Bronchial smooth muscle cell (primary cell): ENCODE measurements at places on chromosomes 5 and 9. TPM values are rescaled to one million over a fixed set of nuclear protein-coding genes. Genes with fewer than 3 reads are reported as not detected.

Gene GARIN3
- total RNA-seq: not detected in 2 replicates

Gene SPINK7
- total RNA-seq: not detected in 2 replicates

Gene GPRIN1
- total RNA-seq: 1.8 and 3.2 TPM in 2 replicates

Gene FBLL1
- total RNA-seq: 0.26 and 0.79 TPM in 2 replicates

Gene SYK
- total RNA-seq: under 0.01 TPM in 1 of 2 replicates, not detected in the other

Gene PRRC1
- 42.1 and 46.8 TPM in 2 replicates for total RNA-seq

Gene COX7C
- 202 and 218 TPM in 2 replicates for total RNA-seq
